ENCODE measurements at places on chromosomes 11 and 22.

DNA sequence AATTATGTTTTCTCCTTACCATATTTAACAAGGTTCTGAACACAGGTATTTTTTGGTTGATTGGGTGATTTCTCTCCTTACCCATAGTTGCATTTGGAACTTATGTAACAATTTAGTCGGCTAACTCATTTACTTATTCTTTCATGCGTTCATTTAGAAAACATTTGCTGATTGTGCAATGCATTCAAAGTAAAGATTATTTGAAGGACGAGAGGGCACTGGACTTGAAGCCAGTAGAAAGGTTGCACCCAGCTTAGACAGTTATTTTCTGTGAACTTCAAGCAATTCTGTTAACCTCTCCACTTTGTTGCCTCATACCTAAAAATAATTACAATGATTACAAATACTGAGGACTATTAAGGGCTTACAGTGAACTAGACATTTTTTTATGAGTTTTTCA is 769.6 kb downstream of the LRRC4C start:
- no peak for DNase-seq

DNA sequence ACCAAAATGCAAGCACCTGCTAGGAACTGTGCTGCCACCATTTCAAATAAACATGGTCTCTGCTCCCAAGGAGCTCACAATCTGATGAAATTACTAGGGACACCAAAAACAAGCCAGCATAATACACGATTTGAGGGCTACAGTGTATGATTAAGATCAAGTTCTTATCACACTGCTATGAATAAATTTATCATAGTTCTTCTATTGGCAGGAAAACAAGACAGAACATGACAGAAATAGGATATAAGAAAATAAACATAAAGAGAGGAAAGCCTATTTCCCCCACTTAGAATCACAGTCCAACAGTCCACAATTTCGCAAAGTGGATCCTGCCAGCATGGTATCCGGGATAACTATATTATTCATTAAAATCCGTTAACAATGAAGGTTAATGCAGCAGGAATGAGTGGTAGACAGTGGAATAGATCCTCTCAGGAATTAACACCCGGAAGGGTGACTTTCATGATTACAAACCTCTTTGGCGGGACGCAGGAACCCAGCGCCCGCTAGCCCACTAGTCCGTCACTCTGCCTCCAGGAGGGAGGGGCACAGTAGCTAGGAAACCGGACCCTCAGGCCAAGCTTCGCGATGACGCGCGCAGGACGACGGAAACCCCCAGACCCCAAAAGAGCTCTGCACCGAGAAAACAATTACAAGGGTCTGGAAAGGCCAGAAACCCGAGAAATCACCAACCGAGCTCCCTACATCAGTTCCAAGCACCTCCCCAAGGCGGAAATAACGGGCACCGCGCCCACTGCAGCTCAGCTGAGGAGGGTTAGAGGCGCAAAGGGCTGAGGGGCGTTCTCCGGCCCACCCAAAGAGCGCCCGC is 607 bp downstream of the CCDC82 start:
- no peak for DNase-seq

DNA sequence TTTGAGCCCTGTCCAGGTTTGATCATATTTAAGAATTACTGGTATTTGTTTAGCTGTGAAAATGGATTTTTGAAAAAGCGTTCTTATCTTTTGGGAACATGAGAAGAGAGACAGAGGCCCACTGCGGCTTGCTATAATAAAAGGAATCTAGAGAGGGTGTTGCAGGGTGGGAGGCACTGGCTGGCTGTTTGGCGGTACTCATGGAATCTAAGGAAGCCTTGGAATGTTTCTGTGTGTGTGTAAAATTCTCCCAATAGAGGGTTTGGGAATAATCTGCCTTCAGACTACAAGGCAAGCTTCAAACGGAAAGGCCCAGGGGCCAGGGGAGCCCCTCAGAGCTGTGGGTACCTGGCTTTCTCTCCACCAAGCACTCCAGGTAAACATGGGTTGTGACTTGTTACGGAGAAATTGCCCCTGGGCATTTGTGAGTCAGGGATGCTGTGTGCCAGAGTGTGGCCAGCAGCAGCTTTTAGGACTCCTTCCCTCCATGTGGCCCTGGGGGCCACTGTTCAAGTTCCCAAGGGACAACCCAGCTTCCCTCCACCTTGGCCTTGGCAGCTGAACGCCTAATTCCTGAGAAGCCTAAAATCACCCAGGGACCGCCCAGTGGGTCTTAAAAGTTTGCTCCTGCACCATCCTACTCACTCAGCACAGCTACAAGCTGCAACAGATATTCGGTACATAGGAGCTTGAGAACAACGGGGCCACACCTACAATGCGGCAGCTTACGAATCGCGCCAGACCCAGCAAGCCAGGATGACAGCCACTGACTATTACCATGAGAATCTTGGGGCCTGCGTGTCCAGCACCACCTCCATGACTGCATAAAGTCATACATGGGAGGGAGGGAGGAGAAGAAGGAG is 14.1 kb upstream of the SYT8 start:
- DNase-seq, result no peak

- no peak for DNase-seq
Observed at GRCh38 chr11:13338019-13338426, 60.4 kb downstream of the BMAL1 start.

DNA sequence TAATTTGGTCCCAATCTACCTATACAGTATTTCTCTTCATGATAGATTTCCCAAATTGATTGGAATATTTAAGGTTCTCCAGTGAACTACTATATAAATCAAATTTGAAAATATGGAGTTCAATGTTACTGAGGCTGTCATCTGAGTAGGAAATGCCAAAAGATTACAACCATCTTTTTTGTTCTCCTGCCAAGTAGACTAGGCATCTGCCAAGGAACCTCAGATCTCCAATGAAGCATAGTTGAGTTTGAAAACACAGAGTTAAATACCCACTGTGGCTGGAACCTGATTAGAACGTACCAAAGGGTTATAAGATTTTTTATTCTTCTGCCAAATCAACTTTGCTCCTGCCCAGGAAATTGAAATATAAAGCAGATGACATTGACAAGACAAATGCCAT is 330.9 kb downstream of the CNTN5 start:
- DNase-seq, result no peak

- no peak for DNase-seq
Observed at GRCh38 chr11:102757823-102758549, 22.4 kb downstream of the MMP10 start.

GRCh38 chr11:119166368-119167076 is 2.0 kb upstream of the NLRX1 start:
- no peak for DNase-seq

GRCh38 chr22:20141186-20142077 is 9.4 kb downstream of the CCDC188 start:
- no peak for DNase-seq

- peak; percentile 54 for DNase-seq
Observed at GRCh38 chr11:129279326-129280026, 87.4 kb upstream of the ARHGAP32 start.

DNA sequence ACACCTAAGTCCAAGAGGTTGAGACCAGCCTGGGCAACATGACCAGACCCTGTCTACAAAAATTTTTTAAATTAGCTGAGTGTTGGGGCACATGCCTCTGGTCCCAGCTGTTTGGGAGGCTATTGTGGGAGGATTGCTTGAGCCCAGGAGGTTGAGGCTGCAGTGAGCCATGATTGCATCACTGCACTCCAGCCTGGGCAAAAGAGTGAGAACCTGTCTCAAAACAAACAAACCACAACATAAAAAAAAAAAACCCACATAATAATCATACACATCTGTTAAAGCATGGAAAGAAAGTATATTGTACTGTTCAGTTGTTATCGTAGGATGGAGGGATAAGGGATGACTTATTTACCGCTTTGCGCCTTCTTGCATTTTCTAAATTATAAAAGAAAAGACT is 35.9 kb upstream of the GRK2 start:
- no peak for DNase-seq

DNA sequence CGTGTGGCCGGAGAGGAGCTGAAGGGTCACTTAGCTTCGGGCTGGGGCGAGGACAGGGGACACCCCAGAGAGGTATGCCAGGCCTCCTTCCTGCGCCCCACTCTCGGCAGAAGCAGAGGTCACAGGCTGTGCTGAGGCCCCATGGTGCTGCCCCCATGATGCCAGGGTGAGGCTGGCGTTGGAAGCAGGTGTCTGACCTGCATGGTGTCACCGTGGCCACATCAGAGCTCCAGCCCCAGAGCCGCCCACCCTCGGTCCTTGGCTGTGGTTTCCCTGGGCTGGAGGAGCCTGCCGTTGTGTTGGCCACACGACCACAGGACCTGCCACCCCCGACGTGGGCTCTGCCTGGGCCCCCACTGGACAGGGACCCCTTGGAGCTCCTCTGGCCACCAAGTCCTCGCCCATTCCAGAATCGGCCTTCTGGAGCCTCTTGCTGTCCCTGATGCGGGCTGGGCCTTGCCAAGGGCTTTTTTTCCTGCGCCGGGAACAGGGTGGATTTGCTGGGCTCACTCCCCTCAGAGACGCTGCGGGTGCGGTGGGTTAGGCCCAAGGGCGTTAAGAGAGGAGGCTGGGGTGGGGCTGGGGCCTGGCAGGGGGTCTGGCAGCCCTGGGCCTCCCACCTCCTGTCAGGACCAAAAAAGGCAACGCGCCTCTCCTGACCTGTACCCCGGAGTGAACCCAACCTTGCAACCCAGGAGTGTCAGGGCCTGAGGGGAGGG is 8.2 kb upstream of the TSSC4 start:
- no peak for DNase-seq

DNA sequence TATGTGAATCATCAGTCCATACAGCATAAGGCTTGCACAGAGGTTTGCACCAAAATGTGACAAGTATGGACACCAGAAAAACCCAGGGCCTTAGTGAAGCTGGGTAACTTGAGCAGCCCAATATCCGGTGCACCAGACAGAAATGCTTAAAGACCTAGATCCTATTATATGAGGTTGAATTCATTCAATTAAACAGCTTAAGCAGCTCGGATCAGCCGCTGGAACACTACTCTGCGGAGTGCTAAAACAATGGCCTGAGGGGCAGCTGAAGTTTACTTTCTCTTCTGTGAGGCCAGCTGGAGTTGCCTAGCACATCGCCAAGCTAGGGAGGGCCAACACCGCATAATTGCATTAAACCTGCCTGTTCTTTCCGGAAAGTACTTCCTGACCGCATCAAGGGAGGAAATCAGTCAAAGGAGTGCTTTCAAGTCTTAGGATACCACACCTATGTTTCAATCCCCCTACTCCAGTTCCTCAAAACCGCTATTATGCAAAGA is 17.0 kb upstream of the FAM181B start:
- no peak for DNase-seq

DNA sequence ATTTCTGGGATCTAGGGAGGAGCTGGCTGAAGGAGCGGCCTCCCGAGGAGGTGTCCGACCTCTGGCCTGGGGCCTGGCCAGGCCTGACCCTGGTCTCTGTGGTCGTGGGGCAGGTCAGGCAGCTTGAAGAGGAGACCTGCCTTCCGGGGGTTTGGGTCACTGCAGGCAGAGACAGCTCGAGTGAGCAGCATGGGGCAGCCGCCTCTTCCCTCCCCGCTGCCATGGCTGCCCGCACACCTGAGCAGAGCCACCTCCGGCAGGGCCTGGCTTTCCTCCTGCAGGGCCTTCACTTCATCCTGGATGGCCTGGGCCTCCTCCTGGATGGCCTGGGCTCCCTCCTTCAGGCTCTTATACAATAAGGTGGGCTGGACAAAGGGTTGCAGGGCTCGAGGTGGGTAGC is 8.0 kb upstream of the NAALADL1 start:
- DNase-seq, result no peak

- no peak for DNase-seq
Observed at GRCh38 chr22:47083379-47083986, 321.0 kb downstream of the TBC1D22A start.

DNA sequence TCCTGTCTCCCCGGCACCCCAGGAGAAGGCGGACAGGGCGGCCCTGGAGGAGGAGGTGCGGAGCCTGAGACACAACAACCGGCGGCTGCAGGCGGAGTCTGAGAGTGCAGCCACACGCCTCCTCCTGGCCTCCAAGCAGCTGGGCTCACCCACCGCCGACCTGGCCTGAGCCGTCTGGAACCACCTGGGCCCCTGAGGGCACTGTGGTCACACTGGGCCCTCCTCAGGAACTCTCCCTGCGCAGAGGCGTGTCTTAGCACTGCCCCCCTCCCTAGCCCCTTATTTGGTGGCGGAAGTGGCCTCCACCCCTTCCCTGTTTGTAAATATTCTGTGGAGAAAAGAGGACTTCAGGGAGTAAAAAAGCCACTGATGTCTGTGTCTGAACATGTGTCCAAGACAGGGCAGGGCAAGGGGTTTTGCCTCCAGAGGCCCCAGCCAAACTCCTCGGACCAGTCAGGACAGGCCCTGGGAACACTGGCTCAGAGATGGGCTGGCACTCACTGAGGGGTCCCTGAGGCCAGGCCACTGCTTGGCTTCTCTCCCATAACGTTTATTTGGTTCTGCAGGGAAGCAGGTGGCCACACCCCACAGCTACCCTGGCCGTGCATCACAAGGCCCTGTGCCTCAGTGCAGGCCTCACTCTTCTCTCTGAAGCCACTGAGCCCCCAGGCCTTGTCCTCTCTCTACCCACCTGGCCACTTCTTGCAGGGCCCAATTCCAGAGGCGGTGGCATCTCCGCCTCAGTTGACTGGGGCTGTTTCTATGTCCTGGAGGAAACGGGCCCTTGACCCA is 12.0 kb downstream of the RELA start:
- DNase-seq, result no peak

DNA sequence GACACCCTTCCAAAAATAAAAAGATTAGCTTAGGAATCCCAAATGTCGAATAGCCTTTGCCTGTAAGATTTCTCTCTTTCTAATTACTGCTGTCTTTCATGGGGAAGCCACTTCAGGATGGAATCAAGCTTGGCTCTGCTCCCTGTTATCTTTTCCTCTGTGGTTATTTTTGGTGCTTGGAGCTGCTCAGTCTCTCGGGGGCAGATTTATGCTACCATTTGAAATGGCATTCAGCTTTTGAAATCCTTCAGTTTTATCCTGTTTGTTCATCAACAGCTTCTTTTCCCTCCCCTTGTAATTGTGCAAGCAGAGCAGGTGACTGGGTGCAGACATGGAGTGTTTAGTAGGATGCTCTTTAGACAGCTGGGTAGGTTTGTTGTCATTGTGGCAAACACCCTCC is 111.0 kb downstream of the DBX1 start:
- no peak for DNase-seq

- DNase-seq, result peak; percentile 57
Observed at GRCh38 chr22:49930596-49931412, 12.4 kb downstream of the CRELD2 start.

GRCh38 chr22:43481568-43482317 is 69.9 kb downstream of the MPPED1 start:
- DNase-seq, result no peak

- no peak for DNase-seq
Observed at GRCh38 chr22:46183733-46184132, 33.4 kb downstream of the PPARA start.

GRCh38 chr11:85062659-85063058 is 564.5 kb downstream of the DLG2 start:
- no peak for DNase-seq
